ENCODE measurements at places on chromosomes 7 and 10.

DNA sequence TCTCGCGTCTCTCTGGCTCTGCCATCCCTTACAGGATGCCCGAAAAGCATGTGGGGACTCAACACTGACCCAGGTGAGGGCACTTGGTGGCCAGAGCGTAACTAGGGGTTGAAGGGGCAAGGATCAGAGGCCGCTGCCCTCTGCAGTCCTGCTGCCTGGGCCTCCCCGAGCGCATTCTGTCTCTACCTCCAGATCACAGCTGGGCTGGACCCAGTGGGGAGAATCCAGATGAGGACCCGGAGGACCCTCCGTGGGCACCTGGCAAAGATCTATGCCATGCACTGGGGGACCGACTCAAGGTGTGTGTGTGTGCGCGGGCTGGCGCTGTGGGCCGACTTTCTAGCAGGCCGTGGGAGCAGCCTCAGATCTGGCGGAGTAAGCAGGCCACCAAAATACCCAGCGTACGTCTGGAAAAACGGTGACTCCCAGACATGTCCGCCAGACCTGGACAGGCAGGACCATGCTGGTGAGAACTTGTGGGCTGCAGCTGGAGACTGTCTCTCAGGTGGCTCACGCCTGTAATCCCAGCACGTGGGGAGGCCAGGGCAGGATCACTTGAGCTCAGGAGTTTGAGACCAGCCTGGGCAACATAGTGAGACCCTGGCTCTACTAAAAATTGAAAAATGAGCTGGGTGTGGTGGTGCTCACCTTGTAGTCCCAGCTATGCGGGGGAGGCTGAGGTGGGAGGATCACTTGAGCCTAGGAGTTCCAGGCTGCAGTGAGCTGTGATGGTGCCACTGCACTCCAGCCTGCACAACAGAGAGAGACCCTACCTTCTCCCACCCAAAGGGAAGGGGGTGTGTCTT lies 3.2 kb downstream of the GNB2 start:
- DNase-seq = no peak

- DNase-seq = no peak
These were observed 114.7 kb downstream of the EBF3 start for GRCh38 chr10:129849452-129849750.

GRCh38 chr10:58704226-58704625 lies 191.6 kb downstream of the BICC1 start:
- DNase-seq = no peak

GRCh38 chr7:80905334-80905733 lies 13.5 kb downstream of the SEMA3C start:
- no peak for DNase-seq

DNA sequence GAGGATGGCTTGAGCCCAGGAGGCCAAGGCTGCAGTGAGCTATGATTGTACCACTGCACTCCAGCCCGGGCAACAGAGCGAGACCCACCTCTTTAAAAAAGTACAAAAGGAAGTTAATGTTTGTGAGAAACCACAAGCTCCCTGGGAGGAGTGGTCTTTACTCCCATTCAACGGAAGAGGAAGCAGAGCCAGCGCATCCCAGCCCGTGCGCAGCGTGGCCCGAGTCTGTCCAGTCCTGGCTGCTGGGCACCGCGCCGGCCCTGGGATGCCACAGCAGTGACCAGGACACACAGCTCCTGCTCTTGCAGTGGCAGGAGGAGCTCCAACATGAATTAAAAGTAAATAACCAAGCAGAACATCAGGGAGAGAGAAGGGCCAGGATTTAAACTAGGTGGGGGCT lies 68.4 kb downstream of the ELFN1 start:
- DNase-seq = no peak

DNA sequence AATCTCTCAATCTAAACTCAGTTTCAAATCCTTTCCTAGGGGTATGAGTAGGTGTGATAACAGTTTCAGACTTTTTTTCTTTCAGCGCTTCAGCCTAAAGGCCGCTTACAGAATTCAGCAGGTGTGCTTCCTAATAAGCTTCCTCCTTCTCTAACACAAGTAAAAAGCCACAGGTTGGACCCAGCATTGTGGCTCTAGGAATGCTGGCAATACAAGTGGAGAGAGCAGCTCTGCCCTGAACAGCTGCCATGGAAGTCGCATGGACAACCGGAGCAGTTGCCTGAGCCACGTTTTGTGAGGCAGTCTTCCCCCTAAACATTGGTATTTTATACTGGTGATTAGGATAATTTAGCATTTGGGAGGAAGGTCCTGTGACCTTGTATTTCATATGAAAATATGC lies 83.5 kb downstream of the ST7 start:
- no peak for DNase-seq

GRCh38 chr7:150924369-150924781 lies 53.7 kb downstream of the KCNH2 start:
- no peak for DNase-seq

DNA sequence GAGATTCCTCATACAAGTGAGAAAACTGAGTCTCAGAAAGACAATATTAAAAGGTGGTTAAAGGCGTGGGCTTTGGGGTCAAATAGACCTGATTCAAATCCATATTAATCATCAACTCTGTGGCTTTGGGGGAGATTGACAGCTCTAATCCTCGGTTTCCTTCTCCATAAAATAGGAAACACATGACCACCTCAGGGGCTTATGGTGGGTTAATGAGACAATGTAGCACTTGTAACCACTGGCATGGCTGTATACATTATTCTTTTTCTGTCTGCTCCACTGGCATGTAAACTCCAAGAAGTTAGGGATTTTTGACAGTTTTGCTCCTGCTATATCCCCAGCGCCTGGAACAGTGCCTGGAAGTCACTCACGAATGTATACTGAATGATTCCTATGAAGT lies 120.8 kb upstream of the GAD2 start:
- DNase-seq = no peak

- DNase-seq = no peak
These were observed 622.9 kb downstream of the GALNT17 start for GRCh38 chr7:71754828-71755227.

- DNase-seq = no peak
These were observed 145.1 kb downstream of the PLXDC2 start for GRCh38 chr10:19961076-19962053.

- no peak for DNase-seq
These were observed 3.0 kb downstream of the VSTM2A start for GRCh38 chr7:54545241-54545563.

DNA sequence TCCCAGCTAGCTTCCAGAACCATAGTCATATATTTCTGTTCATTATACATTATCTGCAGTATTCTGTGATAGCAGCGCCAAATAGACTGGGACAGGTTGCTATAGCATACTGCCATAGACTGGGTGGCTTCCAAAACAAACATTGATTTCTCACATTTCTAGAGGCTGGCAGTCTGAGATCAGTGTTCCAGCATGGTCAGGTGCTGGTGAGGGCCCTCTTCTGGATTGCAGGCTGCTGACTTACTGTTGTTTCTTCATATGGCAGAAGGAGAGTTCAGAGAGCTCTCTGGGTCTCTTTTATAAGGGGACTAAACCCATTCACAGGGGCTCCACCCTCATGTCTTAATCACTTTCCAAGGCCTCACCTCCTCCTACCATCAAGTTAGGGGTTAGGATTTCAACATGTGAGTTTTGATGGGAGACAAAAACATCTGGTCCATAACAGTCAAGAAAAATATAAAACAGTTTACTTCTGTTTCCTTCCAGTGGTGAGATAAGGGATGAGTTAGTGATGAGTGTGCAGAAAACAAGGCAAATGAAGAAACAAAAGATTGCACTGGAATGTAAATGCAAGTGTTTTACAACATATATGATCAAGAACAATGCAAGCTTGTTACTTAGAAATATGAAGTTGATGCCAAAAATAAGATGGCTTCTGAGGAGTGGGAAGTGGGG lies 399.0 kb upstream of the C7orf33 start:
- no peak for DNase-seq

- no peak for DNase-seq
These were observed 535 bp downstream of the ASAH2B start for GRCh38 chr10:50740293-50740648.

- no peak for DNase-seq
These were observed 21.0 kb downstream of the PWWP2B start for GRCh38 chr10:132417957-132418441.

GRCh38 chr7:135755351-135755753 lies 6.7 kb upstream of the FAM180A start:
- DNase-seq = no peak

DNA sequence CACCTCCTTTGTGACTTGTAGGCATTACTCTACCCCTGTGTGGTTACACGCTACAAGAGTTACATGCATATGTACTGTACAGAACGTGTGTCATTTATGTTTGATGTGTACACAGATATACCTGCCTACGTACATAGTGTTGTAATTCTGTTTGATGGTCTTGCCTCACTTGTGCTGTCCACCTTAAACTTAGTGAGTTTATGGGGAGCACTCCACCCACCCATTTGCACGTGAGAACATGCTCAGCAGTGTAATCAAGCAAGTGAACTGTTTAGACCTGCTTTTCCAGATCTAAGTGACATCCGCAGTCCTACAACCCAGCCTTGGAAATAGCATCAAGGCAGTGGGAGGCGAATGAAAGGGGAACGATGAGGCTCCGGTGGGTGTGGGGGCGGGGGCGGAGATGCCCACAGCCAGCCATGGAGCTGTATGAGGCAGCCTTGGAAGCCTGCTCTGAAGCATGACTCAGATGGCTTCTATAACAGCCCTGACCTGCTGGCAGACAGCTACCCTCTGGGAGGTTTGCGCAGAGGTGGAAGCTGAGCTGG lies 52.1 kb downstream of the SUFU start:
- no peak for DNase-seq

DNA sequence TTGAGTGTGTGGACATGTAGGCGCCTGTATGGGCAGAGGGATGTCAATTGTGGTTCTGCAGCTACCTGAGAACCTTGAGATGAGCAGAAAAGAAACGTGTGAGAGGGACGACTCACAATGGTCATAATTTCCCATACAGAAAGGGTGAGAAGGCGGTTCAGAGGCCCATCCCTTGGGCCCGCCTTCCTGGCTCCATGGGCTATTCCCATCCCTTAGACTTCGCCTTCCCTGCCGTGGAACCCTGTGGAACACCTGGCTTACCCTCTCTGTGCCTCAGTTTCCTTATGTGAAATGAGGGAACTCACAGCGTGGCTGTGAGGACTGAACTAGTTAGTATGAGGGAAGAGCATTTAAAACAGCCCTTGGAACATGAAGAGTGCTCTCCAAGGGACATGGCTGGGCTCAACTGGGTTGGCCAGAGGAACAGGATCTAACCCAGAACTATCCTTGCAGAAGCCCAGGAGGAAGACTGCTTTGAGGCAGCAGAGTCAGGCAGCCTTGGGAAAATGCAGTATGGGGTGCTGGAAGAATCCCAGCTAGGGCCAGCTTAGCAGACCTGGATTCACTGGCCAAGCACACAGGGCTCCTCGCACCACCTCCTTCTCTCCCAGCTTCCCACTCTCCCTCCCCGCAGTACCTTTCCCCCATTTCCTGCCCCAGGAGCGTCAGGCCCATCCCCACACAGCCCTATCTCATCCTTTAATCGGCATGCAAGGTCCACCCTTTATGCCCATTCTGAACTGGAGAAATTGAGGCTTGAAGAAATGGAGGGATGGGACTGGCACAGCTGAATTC lies 11.1 kb upstream of the ZMIZ1 start:
- no peak for DNase-seq

GRCh38 chr7:36635091-36635490 lies 89.2 kb downstream of the AOAH start:
- no peak for DNase-seq

- DNase-seq = no peak
These were observed 22.4 kb downstream of the GPR141 start for GRCh38 chr7:37705976-37706375.

- DNase-seq = no peak
These were observed 31.6 kb downstream of the ABCB5 start for GRCh38 chr7:20647036-20647435.

GRCh38 chr10:9091530-9092093 lies 1037.1 kb downstream of the GATA3 start:
- DNase-seq = no peak

- DNase-seq = no peak
These were observed 318.7 kb upstream of the LRGUK start for GRCh38 chr7:133808493-133808866.

GRCh38 chr10:77888356-77888703 lies 38.2 kb downstream of the DLG5 start:
- no peak for DNase-seq

GRCh38 chr10:124830445-124830844 lies 28.8 kb downstream of the ABRAXAS2 start:
- no peak for DNase-seq

DNA sequence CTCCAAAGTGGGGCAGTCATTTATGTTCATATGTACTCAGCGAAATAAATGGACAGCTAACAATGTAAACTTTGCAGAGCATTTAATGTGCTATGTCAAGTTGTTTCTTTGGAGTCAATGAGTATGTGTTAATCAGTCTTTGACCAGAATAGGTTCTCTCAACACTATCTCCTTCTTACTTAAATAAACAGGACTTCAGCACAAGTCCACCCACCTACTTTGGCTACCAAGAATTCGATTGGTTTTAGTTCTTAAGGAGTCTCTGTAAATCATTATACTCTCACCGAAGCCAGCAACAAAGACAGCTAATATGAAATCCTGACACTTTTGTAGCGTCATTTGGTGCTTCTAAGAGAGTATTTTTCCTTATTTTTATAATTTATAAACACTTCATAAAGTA lies 6.9 kb downstream of the WEE2 start:
- no peak for DNase-seq

GRCh38 chr7:117217106-117218035 lies 105.5 kb downstream of the WNT2 start:
- no peak for DNase-seq

GRCh38 chr7:41139789-41140188 lies 563.1 kb downstream of the INHBA start:
- DNase-seq = no peak

DNA sequence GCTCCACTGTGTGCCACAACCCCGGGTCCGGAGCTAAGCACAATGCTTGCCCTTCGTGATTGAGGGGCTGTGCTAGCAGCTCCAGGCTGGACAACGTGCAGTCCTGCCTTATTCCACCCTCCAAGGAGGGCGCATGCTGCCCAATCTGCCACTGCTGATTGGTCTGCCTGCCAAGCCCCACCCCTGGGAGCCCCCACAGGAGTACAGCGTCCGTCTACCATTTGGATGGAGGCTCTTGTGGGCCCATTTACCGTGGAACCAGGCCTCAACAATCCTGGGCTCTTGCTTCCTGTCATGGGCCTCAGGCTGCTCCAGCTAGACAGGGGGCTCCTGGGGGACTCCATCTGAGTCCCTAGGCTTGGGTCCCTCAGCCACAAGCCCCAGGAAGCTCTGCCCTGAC lies 173.3 kb downstream of the SLIT1 start:
- DNase-seq = no peak

- DNase-seq = no peak
These were observed 43.5 kb downstream of the YKT6 start for GRCh38 chr7:44244282-44244681.

- no peak for DNase-seq
These were observed 29.5 kb downstream of the RPA3 start for GRCh38 chr7:7688956-7689355.

GRCh38 chr7:35411331-35411730 lies 157.4 kb upstream of the TBX20 start:
- DNase-seq = no peak

- DNase-seq = no peak
These were observed 51.8 kb downstream of the RELN start for GRCh38 chr7:103937680-103938079.
